ENCODE measurements at places on chromosomes 7 and 10.

DNA sequence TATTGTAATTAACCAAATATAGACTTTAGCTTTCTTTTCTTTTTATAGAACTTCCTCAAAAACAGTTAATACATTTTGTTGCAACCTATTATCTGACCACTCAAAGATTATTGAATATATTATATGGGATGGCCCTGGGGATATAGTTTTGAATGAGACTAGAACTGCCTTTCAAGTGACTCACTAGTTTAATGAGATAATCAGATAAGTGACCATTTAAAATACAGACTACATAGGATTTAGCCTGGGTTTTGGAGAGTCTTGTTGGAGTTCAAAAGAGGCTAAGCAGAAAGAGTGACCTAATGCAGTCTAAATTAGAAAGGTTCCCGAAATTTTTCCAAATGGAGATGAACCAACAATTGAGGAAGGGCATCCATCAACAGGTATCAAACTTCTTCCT lies 305.2 kb upstream of the ETV1 start:
- DNase-seq: no peak

DNA sequence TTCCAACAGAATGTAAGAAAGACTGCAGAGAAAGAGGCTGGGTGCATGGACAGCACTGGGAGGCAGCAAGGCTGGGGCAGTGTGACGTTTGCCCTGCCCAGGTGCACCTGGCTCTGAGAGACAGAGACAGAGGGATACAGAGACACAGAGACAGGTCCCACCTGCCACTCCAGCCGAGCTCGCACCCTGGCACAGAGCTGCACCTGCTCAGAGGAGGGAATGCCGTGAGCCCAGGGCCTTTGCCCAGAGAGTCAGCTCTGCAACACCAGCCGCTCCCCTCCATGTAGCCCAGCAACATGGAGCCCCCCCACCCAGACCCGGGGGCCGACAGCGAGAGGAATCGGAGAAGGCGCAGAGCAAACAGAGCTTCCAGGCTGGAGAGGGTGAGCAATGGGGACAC lies 35.3 kb upstream of the PROSER2 start:
- DNase-seq: no peak

GRCh38 chr10:107028236-107028635 lies 136.3 kb downstream of the SORCS1 start:
- no peak for DNase-seq

- DNase-seq: no peak
Measured at GRCh38 chr10:94409021-94409657, 6.8 kb downstream of the TBC1D12 start.

- DNase-seq: no peak
Measured at GRCh38 chr10:126731610-126731990, 61.1 kb upstream of the C10orf90 start.

- peak; percentile 44 for DNase-seq
Measured at GRCh38 chr7:108455551-108455997, 662 bp downstream of the NRCAM start.

GRCh38 chr7:39825401-39825980 lies 124.6 kb upstream of the CDK13 start:
- no peak for DNase-seq

DNA sequence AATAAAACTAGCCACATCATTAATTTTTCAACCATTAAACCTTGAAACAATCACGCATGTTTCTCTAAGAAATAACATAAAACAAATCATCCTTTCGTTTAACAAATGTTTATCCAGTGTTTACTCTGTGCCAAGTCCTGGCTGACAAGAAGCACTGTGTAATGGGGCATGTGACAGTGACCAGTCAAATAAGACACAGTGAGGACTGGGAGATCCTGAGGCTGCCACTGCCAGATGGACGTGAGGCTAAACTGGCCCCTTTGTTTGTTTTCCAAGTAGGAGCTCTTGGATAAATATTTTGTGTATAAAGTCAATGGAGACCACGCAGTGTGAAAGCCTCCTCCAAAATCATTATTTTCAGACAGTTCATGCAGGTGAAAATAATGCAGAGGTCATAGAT lies 626.2 kb downstream of the SUGCT start:
- no peak for DNase-seq

DNA sequence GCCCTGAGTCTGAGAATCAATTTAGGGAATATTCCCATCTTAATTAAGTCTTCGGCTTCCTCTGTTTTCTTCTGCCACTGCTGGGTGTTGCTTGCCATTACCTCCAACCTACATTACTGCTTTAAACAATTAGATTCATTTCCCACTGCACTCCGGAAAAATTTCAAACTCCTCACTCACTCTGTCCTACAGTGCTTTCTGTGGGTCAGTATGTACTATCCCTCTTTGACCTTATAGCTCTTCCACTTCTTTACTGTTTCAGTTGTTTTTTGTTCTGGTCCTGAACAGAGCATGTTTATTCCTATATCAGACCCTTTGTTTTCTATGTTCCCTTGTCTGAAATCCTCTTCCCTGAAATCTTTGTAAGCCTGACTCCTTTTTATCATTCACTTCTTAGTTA lies 160.6 kb downstream of the MAGI2 start:
- no peak for DNase-seq

GRCh38 chr10:4733150-4733842 lies 92.7 kb upstream of the AKR1E2 start:
- DNase-seq: no peak

Data from NCI-H1105 (cell line).